ENCODE measurements at places on chromosomes 3 and 15. TPM values are rescaled to one million over a fixed set of nuclear protein-coding genes. Genes with fewer than 3 reads are reported as not detected.

DNA sequence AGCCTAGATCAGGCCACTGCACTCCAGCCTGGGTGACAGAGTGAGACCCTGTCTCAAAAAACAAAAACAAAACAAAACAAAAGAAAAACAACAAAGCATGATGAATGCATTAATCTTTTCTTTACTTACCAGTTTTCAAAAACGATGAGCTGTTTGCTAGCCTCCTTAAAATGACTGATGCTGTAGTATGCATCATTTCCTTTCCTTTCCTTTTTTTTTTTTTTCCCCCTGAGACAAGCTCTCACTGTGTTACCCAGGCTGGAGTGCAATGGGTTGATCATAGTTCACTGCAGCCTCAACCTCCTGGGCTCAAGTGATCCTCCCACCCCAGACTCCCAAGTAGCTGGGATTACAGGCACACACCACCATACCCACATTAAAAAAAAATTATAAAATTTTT lies 202.0 kb downstream of the ADAMTSL3 start:
- no peaks in the 10 kb centered on the region for H3K27me3 ChIP-seq
- DNase-seq: no peak
- no peaks in the 10 kb centered on the region for H3K36me3 ChIP-seq
- H3K4me1 ChIP-seq: peaks cover 3% of the 10 kb centered on the region

GRCh38 chr3:18295171-18295920 lies 129.8 kb downstream of the SATB1 start:
- H3K4me1 ChIP-seq: peaks cover 6% of the 10 kb centered on the region
- H3K4me3 ChIP-seq: no peak overlapping the region
- no peak overlapping the region for H3K27ac ChIP-seq
- no peaks in the 10 kb centered on the region for H3K36me3 ChIP-seq
- peak; percentile 84 for DNase-seq
- H3K27me3 ChIP-seq: no peaks in the 10 kb centered on the region

GRCh38 chr15:90268415-90268814 lies 2.9 kb downstream of the NGRN start:
- H3K36me3 ChIP-seq: peaks cover 26% of the 10 kb centered on the region
- no peaks in the 10 kb centered on the region for H3K27me3 ChIP-seq
- no peak for DNase-seq
- H3K4me3 ChIP-seq: no peak overlapping the region

DNA sequence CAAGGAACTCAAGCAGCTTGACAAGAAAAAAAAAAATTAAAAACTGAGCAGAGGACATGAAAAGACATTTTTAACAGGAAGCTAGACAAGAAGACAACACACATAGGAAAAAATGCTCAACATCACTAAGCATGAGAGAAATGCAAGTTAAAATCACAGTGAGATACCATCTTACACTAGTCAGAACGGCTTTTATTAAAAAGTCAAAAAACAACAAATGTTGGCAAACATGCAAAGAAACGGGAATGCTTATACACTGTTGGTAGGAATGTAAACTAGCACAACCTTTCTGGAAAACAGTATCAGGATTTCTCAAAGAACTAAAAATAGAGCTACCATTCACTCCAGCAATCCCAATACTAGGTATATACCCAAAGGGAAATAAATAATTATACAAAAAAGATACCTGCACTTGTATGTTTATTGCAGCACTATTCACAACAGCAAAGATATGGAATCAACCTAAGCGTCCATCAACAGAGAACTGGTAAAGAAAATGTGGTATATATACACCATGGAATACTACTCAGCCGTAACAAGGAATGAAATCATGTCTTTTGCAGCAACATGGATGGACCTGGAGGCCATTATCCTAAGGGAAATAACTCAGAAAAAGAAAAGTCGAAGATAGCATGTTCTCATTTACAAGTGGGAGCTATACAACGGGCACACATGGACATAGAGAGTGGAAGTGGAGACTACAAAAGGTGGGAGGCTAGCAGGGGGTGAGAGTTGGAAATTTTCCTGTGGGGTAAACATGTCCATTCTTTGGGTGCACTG lies 5.2 kb downstream of the GOLIM4 start:
- DNase-seq: no peak
- no peak overlapping the region for H3K4me3 ChIP-seq
- no peaks in the 10 kb centered on the region for H3K36me3 ChIP-seq
- no peaks in the 10 kb centered on the region for H3K27me3 ChIP-seq
- H3K27ac ChIP-seq: no peak overlapping the region

- no peaks in the 10 kb centered on the region for H3K36me3 ChIP-seq
- H3K4me1 ChIP-seq: no peaks in the 10 kb centered on the region
- no peak overlapping the region for H3K4me3 ChIP-seq
- H3K27ac ChIP-seq: no peak overlapping the region
Observed at GRCh38 chr3:33729993-33730392, 11.9 kb upstream of the CLASP2 start.

DNA sequence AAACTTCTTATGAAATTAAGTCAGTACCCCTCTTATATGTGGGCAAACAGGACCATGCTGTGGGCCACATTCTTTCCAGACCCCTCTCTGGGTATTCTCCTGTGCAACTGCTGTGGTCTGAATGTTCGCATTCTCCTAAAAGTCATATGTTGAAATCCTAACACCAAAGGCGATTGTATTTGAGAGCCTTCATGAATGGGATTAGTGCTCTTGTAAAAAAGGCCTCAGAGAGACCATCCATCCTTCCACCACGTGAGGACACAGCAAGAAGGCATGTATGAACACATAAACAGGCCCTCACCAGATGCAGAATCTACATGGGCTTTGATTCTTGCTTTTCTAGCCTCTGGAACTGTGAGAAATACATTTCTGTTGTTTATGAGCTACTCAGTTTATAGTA lies 68.0 kb upstream of the NAALADL2 start:
- H3K4me3 ChIP-seq: no peak overlapping the region
- no peaks in the 10 kb centered on the region for H3K27me3 ChIP-seq
- DNase-seq: no peak
- H3K4me1 ChIP-seq: no peaks in the 10 kb centered on the region

- no peaks in the 10 kb centered on the region for H3K27me3 ChIP-seq
- H3K4me3 ChIP-seq: peak overlapping the region; percentile 42
- DNase-seq: peak; percentile 49
- H3K4me1 ChIP-seq: peaks cover 22% of the 10 kb centered on the region
- H3K36me3 ChIP-seq: no peaks in the 10 kb centered on the region
Observed at GRCh38 chr15:31435261-31435911, 108.8 kb downstream of the KLF13 start.

DNA sequence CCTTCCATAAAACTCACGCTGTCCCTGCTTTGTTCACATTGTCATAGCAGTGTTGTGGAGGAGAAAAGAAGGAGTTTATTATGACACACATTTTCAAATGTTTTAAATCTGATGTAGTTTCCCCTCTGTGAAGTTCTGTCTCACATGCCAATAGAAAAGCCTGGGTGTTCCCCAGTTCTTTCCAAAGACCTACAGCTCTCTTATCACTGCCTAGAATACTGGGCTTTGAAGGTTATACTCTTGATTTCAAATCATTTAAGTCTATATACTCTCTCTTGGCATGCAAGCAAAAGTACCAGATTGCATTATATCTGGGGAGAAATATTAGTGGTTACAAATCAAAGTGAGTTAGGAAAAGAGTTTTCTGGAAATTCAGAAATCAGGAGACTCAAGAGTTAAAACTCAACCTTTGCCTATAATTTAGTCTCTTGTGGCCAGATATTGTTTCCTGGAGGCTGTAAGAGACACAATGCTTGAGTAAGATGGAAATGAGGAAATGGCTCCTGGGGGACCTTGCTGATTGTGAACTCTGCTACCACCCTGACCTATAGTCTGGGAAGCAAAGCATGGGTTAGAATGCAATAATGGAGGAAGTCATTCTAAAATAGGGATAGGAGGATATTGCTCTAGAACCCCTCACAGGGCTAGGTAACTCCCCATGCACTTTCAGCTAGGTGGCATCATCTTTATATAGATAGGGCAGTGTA lies 182.8 kb downstream of the KCNAB1 start:
- H3K36me3 ChIP-seq: no peaks in the 10 kb centered on the region
- no peak for DNase-seq
- no peak overlapping the region for H3K4me3 ChIP-seq
- no peak overlapping the region for H3K27ac ChIP-seq
- H3K4me1 ChIP-seq: peaks cover 16% of the 10 kb centered on the region

DNA sequence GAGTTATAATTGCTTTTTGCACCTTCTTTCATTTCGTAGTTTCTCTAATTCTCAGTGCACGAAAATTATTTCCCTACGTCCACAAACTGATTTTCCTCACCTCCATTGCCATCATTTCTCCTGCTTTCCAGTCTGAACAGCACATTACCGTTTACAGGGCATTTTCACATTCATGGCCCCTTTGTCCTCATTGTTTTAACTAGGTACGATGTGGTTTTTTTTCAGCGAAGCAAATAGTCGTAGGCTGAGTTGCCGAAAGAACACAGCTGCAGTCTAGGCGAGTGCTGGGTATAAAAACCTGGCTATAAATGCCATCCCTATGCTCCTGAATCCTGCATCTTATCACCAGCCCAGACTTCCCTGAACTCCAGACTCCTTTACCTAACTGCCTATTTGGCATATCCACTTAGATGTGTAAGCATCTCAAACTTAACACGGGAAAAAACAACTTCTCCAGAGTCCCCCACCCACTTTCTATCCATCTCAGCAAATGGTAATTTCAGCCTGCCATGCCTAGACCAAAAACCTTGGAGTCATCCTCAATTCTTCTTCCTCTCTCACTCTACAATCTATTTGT lies 691 bp upstream of the FSIP1 start:
- no peaks in the 10 kb centered on the region for H3K27me3 ChIP-seq
- peak overlapping the region; percentile 84 for H3K27ac ChIP-seq
- DNase-seq: no peak
- peaks cover 37% of the 10 kb centered on the region for H3K4me1 ChIP-seq
- peak overlapping the region; percentile 92 for H3K4me3 ChIP-seq
- no peaks in the 10 kb centered on the region for H3K36me3 ChIP-seq

DNA sequence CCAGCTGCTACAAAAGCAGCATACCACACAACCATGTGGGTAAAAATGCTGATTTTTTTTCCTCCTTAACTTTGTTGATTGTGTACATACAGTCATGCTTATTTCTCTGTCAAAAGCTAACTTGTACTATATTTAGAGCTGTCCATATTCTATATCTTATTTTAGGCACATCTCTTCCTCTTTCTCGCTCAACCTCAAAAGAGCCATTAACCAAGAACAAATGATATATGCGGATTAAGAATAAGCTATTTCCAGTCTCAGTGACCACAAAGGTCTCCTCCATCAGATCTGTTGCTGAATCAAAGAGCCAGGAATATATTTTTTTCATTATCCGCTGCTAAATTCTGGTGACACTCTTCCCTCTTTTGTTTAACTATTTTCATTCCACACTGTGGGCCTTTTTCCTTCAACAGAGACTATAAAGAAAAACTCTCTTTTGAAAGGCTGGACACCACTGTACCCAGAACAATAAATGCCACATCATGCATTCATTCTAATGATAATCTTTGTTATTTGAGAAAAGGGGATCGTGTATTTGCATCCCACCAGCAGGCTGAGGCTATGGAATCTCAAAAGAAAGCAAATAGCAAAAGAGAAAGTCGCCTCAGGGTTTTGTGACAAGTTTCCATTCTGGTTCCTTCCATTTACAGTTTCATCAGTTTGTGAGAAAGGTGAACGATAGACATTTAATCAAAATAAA lies 8.0 kb downstream of the TMEM212 start:
- H3K4me1 ChIP-seq: peaks cover 15% of the 10 kb centered on the region
- DNase-seq: no peak
- no peaks in the 10 kb centered on the region for H3K27me3 ChIP-seq

GRCh38 chr15:25065286-25065685 lies 110.5 kb downstream of the SNRPN start:
- H3K4me3 ChIP-seq: no peak overlapping the region
- DNase-seq: no peak
- H3K27me3 ChIP-seq: no peaks in the 10 kb centered on the region
- no peaks in the 10 kb centered on the region for H3K4me1 ChIP-seq
- no peak overlapping the region for H3K27ac ChIP-seq

DNA sequence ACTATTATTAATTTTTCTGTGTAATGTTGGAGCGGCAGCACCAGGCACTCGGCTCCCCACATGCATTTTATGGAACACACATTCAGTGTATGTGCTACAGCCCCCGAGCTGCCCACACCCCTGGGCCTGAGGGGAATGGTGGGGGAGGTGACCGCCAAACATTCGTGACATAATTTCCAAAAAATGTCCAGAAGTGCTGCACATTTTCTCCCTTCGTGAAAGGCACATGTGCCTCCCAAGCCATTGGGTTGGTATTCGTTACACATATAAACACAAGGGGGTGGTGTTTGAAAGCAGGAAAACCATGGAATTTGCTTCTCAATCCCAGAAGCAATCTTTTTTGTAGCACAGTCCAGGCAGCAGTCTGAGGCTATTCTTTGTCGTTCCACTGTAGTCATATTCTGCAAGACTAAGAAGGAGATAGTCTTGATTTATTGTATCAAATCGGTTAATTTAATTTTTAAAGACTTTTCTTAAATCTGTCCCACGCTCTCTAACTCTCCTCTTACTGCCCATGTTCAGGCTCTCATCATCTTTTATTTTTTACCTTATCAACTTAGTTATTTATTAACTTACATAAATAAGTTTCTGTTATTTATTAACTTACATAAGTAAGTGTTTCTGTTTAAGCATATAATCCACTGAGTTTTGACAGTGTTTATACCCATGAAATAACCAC lies 39.2 kb upstream of the POLR2M start:
- peaks cover 8% of the 10 kb centered on the region for H3K4me1 ChIP-seq
- no peaks in the 10 kb centered on the region for H3K27me3 ChIP-seq
- no peak overlapping the region for H3K4me3 ChIP-seq
- peak; percentile 70 for DNase-seq
- no peak overlapping the region for H3K27ac ChIP-seq

DNA sequence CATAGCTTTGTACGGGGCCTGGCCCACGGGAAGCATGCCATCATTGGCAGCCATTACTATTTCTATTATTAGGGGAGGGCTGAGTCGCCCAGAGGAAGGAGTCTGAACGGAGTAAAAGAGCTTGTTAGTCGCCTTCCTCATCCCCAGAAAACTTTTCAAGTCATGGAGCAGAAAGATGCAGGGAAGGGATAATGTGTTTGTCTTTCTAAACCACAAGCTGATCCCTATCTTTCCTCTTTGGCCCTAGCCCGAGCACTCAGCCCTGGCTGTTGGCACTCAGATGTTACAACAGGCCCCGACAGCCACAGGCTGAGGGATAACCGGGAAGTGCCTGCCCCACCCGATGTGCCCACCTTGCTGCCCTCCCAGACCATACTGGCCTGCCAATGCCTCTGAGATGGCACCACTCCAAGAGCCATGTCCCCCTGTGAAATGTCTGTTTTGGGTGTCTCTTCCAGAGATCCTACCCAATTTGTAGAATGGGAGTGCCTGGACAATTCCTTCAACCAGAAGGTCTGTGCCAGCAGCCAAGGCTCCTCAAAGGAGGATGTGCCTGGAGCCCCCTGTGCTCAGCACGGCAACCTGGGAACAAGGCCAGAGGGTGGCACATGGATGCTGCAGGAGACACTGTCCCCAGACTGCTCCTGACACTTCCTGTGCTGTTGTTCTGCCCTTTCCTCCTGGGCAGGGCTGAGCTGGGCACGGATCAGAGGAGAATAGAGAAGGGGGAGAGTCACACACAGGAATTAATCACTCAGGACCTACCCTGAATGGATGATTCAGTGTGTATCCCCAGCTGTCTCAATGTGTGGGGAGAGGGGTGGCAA lies 10.8 kb downstream of the PAK6 start:
- peaks cover 31% of the 10 kb centered on the region for H3K27me3 ChIP-seq
- no peaks in the 10 kb centered on the region for H3K36me3 ChIP-seq
- peaks cover 22% of the 10 kb centered on the region for H3K4me1 ChIP-seq
- DNase-seq: peak; percentile 50
- no peak overlapping the region for H3K4me3 ChIP-seq
- H3K27ac ChIP-seq: no peak overlapping the region

Gene EPHB3
- total RNA-seq: 17.2 TPM

Gene EIF4G1
- total RNA-seq: 495 TPM

Gene GATM
- 5.4 TPM for total RNA-seq

Gene KBTBD13
- total RNA-seq: not detected

Gene ROPN1
- total RNA-seq: not detected

Gene SERINC4
- not detected for total RNA-seq

Gene C3orf85
- total RNA-seq: not detected

Gene ABI3BP
- 2.1 TPM for total RNA-seq
